ENCODE measurements at places on chromosomes 11 and 22. TPM values are rescaled to one million over a fixed set of nuclear protein-coding genes. Genes with fewer than 3 reads are reported as not detected.

DNA sequence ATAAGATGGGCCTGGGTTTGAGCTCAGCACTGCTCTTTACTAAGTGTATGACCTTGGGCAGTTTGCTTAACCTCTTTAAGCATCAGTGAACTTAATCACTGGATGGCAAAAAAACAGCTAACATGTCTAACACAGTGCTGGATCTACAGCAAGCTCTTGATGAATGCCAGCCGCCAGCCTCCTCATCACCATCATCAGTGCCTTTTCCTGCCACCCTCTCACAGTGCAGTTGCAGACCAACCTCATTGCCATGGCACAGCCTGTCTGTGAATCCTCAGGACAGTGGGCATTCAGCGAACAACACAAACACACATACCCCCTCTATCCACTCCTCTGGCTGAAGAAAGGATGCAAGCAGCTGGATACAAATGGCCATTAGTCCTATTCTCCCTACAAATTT lies 133.0 kb downstream of the OPCML start:
- DNase-seq = no peak

Gene PTPRCAP
- 14.7 TPM for total RNA-seq

Gene RASL10A
- 1.7 TPM for total RNA-seq

Gene TIMM10B
- total RNA-seq = 53.9 TPM
